Esophagus muscularis mucosa (tissue), 4 donors: ENCODE measurements at places on chromosomes 4 and X. TPM values are rescaled to one million over a fixed set of nuclear protein-coding genes. Genes with fewer than 3 reads are reported as not detected.

DNA sequence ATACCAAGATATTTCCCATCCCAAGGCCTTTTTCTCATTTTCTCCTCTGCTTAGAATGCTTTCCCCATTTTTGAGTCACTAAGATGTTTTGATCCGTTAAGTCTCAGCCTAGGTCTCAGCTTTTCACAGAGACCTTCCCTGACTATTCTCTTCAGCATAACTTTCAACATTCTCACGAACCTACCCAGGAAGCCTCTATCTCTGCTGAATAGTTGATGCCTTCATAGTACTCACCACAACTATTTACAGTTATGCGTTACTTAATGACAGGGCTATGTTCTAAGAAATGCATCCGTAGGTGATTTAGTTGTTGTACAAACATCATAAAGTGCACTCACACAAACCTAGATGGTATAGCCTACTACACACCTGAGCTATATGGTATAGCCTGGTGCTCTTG lies 64.5 kb downstream of the ARL9 start:
- no peak for DNase-seq

- DNase-seq, result no peak
Measured at GRCh38 chr4:21134994-21135393, 434.7 kb downstream of the PACRGL start.

GRCh38 chr4:144732584-144733428 lies 86.8 kb downstream of the HHIP start:
- DNase-seq, result no peak

- no peak for DNase-seq
Measured at GRCh38 chr4:10336471-10336870, 120.8 kb downstream of the ZNF518B start.

DNA sequence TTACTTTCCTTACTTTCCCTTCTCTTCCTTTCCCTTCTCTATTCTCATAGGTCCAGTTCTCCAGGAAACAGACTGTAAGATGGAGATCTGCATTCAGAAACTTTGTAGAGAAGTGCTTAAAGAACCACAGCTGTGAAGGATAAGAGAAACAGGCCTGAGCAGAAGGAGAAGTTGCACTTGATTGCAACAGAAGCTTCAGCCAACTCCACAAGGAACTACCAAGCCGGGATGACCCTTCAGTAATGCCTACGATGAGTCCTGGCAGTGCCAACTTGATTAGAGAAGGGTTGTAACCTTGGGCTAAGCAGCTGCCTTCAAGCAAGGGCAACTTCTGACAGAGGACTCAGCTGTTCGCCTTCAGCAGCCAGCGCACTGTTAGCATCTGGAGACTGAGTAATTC lies 413.3 kb upstream of the RASGEF1B start:
- DNase-seq, result no peak

DNA sequence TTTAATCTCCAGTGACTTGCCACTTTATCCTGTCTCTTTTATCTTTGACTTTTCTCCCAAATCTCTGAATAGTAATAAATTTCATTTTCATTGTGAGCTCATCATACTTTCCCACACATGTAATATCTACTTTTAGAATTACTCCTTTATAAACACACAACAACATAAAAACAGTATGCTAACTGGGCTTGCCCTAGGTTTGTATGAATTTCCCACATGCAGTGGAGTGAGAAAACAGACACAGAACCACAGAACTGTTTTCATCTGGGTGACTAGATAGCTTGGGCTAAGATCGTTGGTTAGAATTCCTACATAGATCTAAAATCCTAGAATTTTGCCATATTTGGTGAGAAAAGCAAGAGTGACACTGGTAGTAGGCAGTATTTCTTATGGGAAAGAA lies 409.5 kb downstream of the SPRY1 start:
- no peak for DNase-seq

DNA sequence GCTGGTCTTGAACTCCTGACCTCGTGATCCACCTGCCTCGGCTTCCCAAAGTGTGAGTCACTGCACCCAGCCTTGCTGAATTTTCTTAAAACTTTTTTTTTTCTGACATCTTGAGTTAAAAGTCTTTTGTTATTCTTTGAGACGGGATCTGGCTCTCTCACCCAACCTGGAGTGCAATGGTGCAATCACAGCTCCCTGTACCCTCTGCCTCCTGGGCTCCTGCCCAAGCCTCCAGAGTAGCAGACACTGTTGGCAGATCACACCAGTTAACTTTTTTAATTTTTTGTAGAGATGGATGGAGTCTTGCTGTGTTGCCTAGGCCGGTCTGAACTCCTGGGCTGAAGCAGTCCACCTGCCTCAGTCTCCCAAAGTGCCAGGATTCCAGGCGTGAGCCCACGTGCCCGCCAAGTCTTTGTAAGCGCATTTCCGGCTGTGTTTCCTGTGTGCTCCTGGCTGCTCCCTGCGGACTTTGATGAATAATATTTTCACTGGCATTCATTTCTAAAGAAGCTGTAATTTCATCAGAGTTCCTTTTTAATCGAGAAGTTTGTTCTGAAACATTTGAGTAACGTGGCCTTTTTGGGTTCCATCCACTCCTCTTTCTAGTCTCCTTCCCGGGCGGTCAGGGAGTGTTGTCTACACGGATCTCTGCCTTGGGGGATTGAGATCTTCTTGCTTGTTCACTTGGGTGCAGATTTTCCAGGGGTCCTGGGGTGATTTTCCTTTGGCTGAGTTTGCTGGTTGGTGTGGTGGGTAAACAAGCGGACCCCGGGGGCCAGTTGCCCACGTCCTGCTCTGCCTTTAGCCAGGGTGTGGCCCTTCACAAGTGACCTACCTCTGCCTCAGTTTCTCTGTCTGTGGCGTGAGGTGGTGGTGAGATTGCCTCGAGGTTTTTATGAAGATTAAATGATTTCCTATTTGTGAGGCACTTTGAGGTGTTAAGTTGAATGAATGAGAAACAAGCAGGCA lies 44.4 kb downstream of the PCGF3 start:
- no peak for DNase-seq

- no peak for DNase-seq
Measured at GRCh38 chrX:130285710-130286109, 17.0 kb upstream of the ZNF280C start.

- peak; percentile 34 for DNase-seq
Measured at GRCh38 chr4:99847362-99847976, 30.8 kb downstream of the DAPP1 start.

GRCh38 chr4:187726485-187726884 lies 269.1 kb upstream of the ZFP42 start:
- DNase-seq, result no peak

- no peak for DNase-seq
Measured at GRCh38 chr4:176939445-176939844, 146.7 kb upstream of the VEGFC start.

DNA sequence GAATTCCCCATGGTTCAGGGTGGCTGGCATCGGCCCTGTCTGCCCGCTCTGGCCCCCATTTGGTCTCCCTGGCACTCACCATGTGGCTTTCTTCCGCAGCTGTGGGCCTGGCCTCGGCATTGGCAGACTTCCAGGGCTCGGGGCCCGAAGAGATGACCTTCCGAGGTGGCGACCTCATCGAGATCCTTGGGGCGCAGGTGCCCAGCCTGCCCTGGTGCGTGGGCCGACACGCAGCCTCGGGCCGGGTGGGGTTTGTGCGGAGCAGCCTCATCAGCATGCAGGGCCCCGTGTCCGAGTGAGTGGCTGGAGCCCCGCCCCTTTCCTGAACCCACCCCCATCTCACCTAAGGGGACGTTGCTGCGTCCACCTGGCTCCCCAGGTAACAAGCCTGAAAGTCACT lies 20.1 kb downstream of the SH3TC1 start:
- no peak for DNase-seq

DNA sequence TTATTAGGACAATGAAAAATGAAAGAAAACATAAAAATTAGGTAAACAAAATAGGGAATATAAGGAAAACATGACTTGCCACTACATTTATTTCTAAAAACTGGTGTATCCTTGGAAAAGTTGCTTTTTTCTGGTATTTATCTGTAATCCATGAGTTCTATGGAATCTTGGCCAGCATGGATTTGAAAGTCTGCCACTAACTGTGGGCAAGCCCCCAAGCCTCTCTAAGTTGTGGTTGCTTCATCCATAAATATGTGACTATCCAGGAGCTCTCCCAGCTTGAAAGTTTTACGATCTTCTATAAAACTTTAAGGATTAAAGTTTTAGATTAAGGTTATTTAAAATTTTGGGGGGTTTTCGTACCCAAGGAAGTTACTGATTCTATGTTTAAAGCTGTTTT lies 21.8 kb downstream of the RPS6KA3 start:
- DNase-seq, result no peak

DNA sequence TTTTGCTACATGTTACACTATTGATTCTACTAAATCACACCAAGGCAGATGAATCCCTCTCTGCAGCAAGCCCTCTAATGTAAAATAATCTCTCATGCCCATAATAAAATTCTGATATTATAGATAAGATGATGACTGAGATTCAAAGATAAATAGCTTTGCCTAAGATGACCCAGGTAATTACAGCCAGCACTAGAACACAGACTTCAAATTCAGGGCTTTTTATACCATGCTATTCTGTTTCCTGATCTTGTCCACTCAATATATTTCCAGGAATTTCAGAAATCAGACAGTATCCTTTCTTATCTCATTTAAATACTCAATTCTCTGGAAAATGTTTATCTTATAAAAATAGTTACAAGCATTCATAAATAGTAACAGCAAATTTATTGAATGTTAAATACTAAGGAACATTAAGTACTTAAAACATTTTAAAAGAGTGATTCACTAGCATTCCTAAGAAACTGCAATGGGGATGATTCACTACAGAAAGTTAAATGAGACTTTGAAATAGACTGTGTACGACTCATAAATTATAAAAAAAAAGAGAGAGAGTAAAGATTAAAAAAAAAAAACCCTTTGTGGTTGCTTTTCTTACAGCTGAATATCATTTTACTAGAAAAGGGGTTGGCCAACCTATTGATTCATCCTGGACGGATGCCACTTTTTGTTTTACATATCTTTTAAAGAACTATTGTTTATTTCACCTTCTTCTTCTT lies 45.8 kb upstream of the IL21 start:
- no peak for DNase-seq

- no peak for DNase-seq
Measured at GRCh38 chr4:67522230-67522629, 23.1 kb downstream of the CENPC start.

DNA sequence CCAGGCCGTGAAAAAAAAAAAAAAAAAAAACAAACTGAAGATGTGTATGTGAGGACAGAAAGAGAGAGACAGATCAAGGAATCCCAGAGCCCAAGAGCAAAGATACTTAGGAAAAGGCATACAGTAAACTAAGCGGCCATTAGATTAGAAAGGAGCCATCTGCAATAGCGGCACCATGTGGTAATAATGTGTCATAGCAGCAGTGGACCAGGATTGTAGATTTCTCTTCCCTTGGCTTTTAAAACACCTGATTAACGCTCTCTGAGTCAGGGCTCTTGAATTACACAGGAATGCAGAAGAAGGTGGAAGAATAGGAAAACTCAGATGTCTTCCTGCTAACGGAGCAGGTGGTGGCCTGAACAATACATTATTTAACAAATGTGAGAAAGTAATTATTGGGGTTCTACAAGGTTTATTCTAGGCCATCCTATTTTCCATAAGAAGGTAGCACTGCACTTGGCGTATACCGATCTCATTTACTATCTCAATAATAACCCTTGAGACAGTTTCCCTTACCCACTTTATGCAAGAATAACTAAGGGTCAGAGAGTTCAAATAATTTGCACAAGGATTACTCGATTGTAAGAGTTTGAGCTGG lies 182.7 kb downstream of the KCNIP4 start:
- no peak for DNase-seq

GRCh38 chr4:51849430-51849829 lies 6.5 kb downstream of the DCUN1D4 start:
- DNase-seq, result peak; percentile 68

Gene GYG2
- 10.3 TPM for total RNA-seq

Gene SPIN2A
- 0.17 TPM for total RNA-seq

Gene PRR32
- total RNA-seq, result not detected

Gene PNCK
- total RNA-seq, result 23.3 TPM

Gene SPINK2
- total RNA-seq, result not detected

Gene DUSP21
- not detected for total RNA-seq

Gene VSIG1
- not detected for total RNA-seq

Gene ZNF157
- 0.19 TPM for total RNA-seq

Gene MND1
- total RNA-seq, result 0.99 TPM

Gene SPP1
- total RNA-seq, result 11.0 TPM
